Gastroesophageal sphincter (tissue), 4 donors: ENCODE measurements at places on chromosomes 5 and 9.

DNA sequence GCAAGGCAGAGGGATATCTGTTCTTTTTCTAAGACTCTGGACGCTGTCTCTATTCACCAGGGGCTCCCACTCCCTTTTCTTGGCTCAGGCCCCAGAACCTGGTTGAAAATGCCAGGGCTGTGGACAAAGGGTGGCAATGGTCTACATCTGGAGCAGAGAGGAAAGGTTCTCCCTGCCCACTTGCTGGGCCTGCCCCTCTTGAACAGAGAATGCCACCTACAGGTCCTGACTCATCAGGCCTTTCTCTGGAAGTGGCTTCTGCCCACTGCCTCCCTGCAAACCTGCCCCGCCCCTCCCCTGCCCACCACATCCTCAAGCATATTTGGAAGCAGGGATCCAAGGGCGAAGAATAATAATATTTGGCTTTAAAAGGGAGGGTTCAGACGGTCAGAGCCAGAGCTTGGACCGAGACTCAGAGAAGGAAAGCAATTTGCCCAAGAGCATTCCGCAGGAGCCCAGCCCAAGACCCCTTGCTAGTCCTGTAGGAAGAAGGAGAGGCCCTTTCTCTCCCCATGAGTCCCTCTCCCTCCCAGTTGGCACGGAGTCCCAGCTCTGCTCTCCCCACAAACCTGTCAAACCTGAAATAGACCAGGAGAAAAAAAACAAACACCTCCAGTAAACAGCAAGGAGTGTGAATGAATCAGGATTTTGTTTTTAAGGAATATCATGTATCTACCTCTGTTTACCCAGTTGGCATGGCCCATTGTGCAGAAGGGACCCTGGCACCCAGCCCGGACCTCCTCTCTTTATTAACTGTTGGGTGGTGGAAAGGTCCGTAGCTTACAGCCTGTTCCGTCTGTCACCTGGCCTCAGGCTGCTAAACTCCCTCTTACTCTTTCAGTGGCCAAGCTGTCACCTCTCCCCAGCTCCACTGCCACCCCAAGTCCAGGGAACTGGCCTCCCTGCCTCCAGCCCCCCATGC, 37.7 kb upstream of the STXBP1 start:
- ATAC-seq: no peak

DNA sequence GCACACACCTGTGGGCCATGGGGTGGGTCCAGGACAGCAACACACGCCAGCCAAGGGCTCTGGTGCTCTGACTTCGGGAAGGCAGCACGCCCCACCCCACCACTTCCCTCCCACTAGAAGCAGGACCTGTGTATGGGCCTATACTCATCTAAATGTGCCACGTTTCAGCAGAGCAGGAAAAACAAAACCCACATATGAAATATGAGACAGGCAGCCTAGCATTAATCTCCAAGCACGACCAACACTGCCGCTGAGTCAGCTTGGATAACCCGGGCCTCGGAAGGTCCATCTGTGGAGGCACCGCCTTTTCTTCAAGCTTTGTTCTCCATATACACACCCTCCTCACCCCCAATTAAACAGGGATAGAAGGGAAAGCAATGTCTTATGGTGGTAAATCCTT, 203.1 kb downstream of the ROR2 start:
- no peak for ATAC-seq

DNA sequence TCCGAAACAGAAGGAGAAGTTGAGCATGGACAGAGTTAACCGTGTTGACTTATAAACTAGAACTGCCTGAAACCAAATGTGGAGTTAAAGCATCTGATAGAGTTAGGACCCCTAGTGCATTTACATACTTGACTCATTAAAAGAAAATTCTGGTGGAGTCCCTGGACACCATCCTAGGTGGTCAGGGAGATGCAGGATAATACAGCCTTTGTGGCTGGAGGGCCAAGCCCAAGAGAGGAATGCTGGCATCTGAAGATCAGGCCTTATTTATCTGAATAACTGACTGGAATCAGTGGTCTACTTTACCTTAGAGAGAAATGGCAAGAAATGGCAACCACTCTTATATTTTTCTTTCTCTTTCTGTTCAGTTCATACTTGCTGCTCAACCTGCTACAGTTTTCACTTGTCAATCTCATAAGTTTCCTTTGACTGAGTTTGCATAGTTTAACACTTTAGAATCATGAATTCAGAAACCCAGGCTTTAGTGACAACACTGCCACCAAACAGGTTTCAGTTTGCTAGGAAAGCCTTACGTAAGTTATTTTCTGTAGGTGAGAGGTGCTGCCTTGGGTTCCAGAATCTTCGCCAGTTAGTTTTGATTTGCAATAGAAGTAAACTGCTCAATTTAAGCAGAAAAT, 10.2 kb downstream of the CMYA5 start:
- no peak for ATAC-seq

- peak; percentile 16 for ATAC-seq
Observed at GRCh38 chr5:179410291-179411160, 65.3 kb upstream of the ADAMTS2 start.

DNA sequence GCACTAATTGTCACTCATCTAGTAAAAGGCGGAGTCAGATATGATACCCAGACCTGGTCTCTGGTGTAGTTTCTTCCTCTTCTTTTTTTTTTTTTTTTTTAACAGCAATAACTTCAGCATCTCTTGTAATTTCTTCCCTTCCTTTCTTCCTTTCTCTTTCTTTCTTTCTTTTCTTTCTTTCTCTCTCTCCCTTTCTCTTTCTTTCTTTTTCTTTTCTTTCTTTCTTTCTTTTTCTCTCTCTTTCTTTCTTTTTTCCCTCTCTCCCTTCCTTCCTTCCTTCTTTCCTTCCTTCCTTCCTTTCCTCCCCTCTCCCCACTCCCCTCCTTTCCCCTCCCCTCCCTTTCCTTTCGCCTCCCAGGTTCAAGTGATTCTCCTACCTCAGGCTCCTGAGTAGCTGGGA, 25.9 kb upstream of the GNPDA1 start:
- ATAC-seq: no peak

DNA sequence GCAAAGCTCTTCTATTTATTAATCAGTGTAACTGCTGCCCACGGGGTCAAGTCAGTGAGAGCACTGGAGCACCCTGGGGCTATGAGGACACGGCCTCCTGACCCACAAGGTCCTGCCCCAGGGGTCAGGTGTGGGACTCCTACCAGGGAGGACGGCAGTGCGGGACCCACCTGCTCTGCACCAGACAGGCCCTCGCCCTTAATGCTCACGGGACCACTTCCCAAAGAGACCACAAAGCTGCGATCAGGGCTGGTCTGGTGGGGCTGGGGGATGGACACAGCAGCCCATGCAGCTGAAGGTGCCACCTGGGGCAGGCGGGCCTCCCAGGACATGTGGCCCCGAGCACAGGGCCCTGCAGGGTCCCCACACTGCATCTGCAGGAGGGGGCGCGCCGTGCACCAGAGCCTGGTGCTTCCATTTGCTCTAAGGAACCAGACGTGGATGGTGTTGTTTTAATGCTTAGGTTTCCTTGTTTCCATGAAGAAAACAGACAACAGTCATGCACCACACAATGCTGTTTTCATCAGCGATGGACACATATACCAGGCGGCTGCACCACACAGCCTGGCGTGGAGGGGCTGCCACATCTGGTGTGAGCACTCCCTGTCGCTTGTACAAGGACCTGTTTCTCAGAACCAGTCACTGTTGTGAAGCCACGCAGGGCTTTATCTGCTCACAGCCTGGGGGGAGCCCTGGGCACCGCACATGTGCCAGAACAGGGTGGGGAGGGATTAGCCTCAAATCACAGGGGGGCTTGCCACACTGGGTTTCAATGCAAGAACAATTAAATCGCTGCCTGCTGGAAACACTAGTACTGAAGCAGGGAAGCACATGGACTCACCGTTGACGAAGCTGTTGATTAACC, 22.6 kb downstream of the CLPTM1L start:
- ATAC-seq: no peak

GRCh38 chr9:128422783-128423150, 2.1 kb downstream of the CERCAM start:
- no peak for ATAC-seq

DNA sequence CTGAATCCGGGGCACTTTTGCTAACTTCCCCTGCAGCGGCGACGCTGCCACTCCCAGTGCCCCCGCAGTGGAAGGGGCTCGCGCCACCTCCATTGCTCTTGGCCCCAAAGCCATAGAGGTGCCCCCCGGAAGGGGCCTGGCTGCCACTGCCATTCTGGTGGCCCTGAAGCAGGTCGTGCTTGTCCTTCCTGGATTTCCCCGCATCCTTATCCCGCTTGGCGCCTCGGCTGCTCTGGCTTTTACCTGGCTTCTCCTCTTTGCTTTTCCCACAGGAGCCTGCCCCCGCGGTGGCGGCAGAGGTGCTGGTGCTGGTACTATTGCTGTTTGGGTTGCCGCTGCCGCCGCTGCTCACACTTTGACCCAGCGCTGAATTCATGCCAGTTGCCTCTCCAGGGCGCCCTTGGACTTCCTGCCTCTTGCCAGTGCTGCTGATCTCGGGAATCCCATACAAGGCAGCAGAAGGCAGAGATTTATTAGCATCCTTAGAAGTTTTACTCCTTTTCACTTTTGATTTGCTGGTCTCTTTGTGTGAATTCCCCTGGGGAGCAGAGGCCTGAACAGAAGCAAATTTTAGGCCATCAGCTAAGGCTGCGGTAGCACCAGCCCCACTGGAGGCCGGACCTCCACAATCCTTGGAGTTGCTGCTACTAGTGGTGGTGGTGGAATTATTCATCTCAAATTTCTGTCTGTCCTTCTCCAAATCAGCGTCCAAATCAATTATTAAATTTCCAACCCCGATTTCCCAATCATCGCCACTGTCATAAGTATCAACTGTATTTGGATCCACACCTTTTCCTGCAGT, 2.1 kb downstream of the ZNF608 start:
- ATAC-seq: no peak

DNA sequence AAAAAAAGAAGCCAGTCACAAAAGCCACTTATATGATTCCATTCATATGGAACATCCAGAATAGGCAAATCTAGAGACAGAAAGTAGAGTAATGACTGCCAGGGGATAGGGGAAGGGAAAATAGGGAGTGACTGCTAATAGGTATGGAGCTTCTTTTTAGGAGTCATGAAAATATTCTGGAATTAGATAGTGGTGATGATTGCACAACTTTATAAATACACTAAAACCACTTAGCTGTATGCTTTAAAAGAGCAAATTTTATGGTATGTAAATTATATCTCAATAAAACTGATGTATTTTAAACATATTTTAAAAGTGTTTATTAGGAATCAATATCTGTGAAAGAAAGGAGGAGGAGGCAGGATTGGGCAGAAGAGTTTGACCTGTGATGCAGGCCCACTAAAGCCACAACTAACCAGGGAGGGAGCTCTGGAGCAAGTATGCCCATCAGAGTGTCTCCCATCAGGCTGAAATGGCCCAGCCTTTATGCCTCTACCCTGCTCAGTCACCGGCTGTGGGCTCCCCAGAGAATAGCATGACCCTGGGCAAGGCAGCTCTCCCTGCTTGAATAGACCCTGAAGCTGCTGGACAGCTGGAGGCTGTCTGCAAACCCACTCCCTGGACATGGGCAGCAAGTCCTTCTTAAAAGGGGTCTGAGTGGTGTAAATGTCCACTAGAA, 96.0 kb upstream of the SLC44A1 start:
- ATAC-seq: no peak

GRCh38 chr9:93657331-93658111, 81.1 kb downstream of the PHF2 start:
- ATAC-seq: no peak

DNA sequence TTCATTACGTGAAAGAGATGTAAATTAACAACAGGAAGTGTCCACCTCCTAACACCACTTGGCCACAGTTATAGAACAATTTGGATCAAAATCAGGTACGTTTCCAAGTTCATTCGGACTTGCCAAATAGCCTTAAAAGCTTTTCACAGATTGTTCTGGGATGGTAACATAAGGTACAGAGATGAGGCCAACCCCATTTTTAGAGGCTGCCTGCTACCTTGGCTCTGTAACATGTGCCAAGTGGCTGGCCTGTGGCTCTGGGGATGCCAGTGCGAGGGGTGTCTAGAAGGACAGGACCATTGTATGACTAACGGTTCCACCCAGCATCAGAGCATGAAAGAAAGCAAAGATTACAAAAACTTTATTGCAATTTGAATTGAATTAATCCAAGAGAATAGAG, 91.0 kb downstream of the LHFPL2 start:
- ATAC-seq: no peak

GRCh38 chr5:178373711-178374110, 141.1 kb upstream of the PHYKPL start:
- no peak for ATAC-seq
